Testis (tissue), 5 donors: ENCODE measurements at places on chromosomes 1 and 21. TPM values are rescaled to one million over a fixed set of nuclear protein-coding genes. Genes with fewer than 3 reads are reported as not detected.

Gene POU3F1
- 6.0 TPM for total RNA-seq

Gene SAMSN1
- 1.7 TPM for total RNA-seq

Gene TMEM269
- 1.6 TPM for total RNA-seq

Gene ZNF644
- total RNA-seq = 73.8 TPM

GRCh38 chr1:193417945-193418744, 231.7 kb upstream of the B3GALT2 start:
- DNase-seq = no peak

- DNase-seq = no peak
Observed at GRCh38 chr1:18636596-18637508, 6.2 kb downstream of the PAX7 start.

- no peak for DNase-seq
Observed at GRCh38 chr1:15911927-15912326, 64.0 kb downstream of the ZBTB17 start.

GRCh38 chr1:81920245-81920740, 119.6 kb downstream of the ADGRL2 start:
- peak; percentile 64 for DNase-seq

DNA sequence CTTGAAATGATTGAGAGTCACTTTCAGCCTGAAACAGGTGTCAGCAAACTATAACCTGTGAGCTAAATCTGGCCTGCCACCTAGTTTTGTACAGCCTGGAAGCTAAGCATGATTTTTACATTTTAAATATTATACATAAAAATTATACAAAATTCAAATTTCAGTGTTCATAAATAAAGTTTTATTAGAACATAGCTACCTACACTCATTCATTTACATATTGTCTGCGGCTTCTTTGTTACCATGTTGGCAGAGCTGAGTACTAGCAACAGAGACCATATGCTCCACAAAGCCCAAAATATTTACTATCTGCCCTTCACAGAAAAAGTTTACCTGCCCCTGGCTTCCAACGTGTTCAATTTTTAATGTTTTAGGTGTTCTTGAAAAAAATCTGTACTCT, 8.0 kb upstream of the C1orf162 start:
- DNase-seq = no peak

- DNase-seq = no peak
Observed at GRCh38 chr1:54428837-54429518, 22.8 kb upstream of the SSBP3 start.

DNA sequence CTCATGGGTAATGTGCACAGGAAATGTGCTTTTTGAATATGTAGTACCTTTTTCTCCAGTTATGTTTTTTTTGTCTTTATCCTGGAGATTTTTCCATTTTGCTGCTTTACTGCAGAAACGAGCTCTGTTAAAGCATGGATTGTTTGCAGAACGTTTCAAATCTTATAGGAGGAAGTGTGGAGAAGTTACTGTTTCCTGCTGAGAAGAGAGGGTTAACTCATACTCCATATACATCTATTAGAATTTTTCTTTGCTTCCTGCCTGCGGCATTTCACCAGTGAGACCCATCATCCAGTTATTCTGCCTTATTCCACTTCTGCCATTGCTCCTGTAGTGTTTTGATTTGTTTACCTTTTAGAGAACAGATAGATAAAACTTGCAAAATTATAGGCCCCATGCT, 2.0 kb downstream of the RPRD2 start:
- peak; percentile 2 for DNase-seq

GRCh38 chr1:198628067-198628455, 10.8 kb upstream of the PTPRC start:
- DNase-seq = no peak

GRCh38 chr1:171998711-171999110, 157.4 kb downstream of the DNM3 start:
- DNase-seq = no peak
